NCI-H187 treated with DMSO at 0.1 percent for 48 hours (cell line): ENCODE measurements at places on chromosomes 11 and 22.
A peak's percentile ranks its signal among the peaks of the same experiment; 100 is the strongest.

- DNase-seq: no peak
Measured at GRCh38 chr11:102981324-102981910, 25.9 kb upstream of the MMP13 start.

DNA sequence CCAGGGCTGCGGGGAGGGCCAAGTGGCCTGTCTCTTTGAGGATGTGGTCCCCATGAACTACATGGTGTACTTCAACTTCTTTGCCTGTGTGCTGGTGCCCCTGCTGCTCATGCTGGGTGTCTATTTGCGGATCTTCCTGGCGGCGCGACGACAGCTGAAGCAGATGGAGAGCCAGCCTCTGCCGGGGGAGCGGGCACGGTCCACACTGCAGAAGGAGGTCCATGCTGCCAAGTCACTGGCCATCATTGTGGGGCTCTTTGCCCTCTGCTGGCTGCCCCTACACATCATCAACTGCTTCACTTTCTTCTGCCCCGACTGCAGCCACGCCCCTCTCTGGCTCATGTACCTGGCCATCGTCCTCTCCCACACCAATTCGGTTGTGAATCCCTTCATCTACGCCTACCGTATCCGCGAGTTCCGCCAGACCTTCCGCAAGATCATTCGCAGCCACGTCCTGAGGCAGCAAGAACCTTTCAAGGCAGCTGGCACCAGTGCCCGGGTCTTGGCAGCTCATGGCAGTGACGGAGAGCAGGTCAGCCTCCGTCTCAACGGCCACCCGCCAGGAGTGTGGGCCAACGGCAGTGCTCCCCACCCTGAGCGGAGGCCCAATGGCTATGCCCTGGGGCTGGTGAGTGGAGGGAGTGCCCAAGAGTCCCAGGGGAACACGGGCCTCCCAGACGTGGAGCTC, 13.5 kb downstream of the ADORA2A start:
- DNase-seq: no peak

GRCh38 chr11:72762641-72763304, 10.6 kb upstream of the ARAP1 start:
- DNase-seq: no peak

DNA sequence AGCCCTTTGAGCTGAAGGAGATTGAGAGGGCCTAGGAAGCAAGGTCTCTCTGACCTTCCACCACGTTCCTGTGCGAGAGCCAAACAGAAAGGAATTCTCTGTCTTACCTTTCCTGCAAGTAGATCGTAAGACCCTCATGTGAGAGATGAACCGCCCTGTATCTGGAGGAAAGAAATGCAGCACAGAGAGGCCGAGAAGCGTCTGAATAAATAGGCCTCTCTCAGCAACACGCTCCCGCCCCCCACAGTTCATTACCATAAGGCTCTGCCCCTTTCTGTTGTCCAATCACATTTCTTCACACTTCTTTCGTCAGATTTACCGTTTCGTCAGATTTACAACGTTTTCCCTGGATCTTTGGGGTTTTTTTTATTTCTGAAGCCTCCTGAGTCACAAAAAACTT, 90.3 kb downstream of the BLID start:
- DNase-seq: no peak

GRCh38 chr11:83054904-83055380, 16.8 kb downstream of the RAB30 start:
- DNase-seq: no peak

GRCh38 chr11:3830730-3831129, 10.0 kb downstream of the RHOG start:
- no peak for DNase-seq

DNA sequence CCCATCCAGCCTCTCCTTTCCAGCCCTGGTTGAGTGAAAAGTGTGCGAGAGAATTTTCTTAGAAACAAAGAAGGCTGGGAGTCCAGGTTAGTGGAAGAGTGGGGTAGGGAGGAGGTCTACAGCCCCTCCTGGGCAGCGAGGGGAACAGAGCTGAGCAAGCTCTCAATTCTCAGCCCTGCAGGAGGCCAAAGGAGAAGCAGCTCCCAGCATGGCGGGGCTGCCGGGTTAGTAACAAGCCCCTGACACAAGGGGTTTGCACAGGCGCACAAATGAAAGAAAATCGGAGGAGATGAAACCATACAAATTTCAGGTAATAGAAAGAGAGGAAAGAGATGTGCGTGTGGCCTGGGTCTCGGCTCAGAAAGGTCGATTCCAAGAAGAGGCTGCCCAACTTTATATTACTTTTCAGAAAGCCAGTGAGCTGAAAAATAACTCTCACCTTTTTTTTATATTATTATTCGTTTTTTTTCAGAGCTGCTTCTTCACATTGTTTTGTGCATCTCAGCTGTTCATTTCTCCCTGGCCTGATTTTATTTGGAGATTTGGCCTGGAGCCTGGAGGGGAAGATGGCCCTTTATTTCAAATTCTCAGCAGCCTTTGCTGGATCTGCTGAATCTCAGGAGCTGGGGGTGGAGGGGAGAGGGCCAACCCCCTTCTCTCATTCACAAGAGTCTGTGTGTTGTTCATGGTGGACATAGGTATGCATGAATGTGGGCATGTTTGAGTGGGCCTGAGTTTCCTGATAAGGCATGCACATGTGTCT, 583.2 kb downstream of the BUD13 start:
- DNase-seq: no peak

GRCh38 chr11:4430051-4430450, 19.0 kb upstream of the OR52K2 start:
- no peak for DNase-seq

GRCh38 chr11:116111546-116111945, 607.3 kb upstream of the CADM1 start:
- no peak for DNase-seq

- DNase-seq: no peak
Measured at GRCh38 chr11:129705933-129706332, 109.7 kb upstream of the TMEM45B start.

GRCh38 chr22:38689651-38690050, 7.9 kb downstream of the TOMM22 start:
- no peak for DNase-seq

DNA sequence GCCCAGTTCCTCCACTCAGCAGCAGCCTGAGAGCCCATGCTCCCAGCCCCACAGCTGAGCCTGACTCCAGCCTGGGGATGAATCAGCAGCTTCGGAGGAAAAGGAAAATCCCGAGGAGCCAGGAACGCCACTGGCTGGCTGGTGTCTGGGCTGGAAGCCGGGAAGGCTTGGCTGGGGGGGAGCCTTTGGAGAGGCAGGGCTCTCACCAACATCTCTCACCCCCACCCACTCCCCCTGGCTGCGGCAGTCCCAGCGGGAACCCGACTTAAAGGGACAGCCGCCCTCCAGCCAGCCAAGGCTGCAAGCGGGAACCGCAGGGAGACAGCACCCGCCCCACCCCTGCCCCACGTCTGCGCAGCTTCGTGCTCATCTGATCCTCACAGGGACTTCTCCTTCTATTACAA, 28.4 kb downstream of the KIAA0930 start:
- no peak for DNase-seq

DNA sequence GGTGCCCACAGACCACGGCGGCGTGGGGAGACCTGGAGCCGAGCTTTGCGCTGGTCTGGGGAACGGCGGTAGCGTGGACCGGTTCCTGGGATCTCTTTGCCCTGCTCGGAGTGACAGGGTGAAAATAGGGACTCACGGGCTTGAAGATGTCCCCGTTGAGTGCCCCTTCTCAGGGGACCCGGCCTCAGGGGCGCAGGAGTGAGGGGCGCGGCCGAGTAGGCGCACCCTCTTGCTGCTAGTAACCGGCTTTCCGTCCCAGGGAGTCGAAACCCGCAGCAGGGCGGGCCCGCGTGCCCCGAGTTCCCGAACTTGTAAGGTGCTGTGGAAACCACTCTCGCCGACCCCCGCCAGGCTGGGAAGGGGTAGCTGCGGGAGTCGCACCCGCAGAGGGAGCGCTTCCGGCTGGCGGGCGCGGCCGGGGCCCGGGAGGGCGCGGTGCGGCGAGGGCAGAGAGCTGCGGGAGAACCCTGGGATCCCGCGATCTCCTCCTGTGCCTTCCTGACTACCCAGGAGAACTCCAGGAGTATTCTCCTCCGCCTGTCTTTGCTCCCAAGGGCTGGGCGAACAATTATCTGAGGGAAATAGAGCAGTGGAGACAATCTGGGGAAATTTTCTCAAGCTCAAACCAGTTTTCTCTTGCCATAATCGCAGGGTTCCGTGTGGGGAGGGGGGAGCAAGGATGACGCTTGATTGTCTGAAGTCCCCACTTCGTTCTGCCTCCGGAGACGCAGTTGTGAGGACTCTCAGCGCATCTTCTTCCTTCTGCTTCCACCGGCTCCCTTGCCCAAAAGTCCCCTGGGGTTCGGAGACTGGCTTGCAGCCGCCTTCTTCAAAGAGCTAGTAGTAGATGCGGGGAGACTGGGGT, 666 bp downstream of the NELL1 start:
- no peak for DNase-seq

DNA sequence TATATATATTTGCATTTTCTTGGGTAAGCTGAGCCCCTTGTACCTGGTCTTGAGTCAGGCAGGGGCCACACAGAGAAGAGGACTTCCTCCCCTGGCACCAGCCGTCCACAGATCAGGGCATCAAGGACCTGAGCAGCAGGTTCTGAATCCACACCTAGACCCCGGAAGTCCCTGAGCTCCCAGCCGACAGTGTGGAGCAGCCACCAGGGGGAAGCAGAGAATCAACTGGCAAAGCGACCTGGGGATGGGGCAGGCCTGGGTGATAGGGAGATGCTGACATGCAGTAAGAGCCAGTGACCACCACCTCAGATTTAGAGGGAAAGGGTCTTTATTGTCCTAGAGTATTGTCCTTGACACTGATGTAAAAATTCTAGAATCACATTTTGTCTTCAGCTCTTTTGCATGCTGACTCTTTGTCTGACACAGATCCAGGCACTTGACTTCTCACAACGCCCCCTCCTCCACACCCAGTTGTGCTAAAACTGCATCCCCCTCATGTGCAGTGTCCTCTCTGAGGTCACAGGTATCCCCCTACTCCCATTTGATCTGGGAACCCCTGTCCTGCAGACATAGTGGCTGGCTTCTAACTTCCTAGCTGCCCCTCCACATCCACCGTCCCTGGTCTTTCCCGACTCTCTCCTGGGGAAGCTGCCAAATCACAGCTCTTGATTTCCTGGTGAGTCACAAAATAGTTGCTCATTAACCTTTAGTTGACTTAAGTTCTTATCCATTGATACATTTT, 109.3 kb downstream of the GGTLC2 start:
- DNase-seq: no peak

DNA sequence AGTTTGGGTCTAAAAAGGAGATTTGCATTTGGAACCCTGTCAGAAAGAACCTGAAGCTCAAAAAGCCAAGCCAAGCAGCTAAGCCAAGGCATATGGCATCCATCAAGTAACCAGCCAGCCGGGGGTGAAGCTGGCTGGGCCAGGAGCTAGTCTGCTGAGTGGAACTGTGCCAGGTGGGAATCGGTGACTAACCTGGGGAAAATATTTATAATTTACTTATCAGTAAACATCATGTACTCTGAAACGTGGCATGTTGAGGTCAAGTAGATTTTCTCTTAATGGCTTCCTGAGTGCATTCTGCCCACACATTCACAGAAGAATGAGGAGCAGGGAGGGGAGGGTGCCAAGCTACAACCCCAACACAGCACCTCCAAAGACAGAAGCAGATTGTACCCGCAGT, 70.5 kb upstream of the SESN3 start:
- no peak for DNase-seq

DNA sequence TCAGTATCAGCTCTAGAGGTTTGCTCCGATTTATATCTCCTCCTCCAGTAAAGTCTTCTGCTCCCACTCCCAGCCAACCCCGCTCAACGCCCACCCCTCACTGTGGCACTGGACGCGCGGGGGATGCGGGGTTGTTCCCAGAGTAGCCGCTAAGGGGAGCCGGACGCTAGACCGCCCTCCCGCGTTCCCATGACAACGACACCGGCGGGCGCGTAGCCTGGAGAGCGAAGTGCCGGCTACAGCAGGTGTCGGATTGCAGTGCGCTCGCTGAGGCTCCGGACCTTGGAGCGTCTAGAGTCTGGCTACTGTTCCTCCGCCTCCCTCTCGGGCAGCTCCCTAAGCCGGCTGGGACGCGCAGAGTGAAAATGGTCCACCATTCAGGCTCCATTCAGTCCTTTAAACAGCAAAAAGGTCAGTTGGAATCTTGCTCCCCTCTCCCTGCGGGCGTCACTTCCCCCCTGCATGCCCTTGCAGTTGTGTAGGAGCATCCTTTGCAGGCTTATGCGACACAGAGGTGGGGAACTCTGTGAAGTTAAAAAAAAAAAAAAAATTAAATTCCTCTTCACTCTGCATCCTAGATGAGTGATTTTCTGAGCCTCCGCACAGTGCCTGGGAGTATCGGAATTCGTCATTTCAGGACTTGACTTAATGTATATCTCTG, at the start of gene ANO3:
Gene ANO3, plus strand, starts transcription at position 220 of the 661 bp plus-strand sequence. Its CDS starts 146 bp downstream, at position 366.
- peak; percentile 38 for DNase-seq

- DNase-seq: no peak
Measured at GRCh38 chr11:86463120-86463519, 88.4 kb downstream of the CCDC81 start.

DNA sequence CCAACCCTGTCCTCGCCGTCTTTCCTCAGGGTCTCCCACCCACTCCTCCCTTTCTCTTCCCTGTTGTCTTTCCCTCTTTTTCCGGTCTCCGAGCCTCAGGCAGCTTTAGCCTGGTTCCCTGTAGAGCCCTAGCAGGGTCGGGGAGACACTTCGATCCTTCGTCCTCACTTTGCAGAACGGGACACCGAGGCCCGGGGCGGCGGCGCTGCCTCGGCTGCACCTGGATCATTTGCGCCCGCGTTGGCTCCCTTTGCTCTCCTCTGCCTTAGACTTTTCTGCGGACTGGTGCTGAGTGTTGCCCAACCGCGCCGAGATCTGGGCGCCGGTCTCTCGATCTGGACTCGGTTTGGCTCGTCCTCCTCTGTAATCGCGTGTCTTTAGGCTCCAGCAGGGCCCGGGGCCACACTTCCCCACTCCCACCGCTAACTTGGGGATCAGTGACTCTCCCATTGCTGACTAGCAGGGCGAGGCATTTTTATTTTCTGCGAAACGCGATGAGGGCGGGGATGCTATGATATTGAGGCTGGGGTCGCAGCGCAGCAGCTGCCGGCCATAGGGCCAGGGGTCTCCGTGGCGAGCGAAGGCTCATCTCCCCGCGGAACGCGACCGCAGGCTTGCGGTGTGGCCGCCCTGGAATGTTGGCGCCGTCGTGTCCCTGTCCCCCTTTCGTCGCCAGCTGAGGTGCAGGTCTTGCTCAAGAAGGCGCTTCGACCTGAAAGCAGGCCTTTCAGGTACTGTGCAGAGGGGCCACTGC, 1.6 kb upstream of the E2F8 start:
- no peak for DNase-seq

- no peak for DNase-seq
Measured at GRCh38 chr11:71542879-71543777, 5.1 kb upstream of the KRTAP5-9 start.

DNA sequence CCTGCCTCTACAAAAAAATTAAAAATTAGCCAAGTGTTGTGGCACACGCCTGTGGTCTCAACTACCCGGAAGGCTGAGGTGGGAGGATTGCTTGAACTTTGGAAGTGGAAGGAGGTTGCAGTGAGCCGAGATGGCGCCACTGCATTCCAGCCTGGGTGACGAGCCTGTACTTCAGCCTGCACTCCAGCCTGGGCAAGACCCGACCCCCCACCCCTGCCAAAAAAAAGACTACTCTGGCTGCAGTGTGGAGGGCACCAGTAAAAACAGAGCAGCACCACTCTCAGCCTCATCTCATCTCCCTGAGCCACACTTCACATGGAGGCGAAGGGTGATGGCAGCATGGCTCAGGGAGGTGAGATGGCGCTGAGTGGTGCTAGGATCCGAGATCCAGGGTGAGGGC, 50.3 kb upstream of the THY1 start:
- no peak for DNase-seq
